ENCODE measurements at places on chromosomes 3 and 15.

- DNase-seq, result no peak
These were observed 464.0 kb upstream of the CCDC54 start for GRCh38 chr3:106913111-106913698.

- no peak for DNase-seq
These were observed 39.8 kb downstream of the CD200R1L start for GRCh38 chr3:112806903-112807302.

- DNase-seq, result no peak
These were observed 35.0 kb downstream of the CIP2A start for GRCh38 chr3:108554229-108554628.

DNA sequence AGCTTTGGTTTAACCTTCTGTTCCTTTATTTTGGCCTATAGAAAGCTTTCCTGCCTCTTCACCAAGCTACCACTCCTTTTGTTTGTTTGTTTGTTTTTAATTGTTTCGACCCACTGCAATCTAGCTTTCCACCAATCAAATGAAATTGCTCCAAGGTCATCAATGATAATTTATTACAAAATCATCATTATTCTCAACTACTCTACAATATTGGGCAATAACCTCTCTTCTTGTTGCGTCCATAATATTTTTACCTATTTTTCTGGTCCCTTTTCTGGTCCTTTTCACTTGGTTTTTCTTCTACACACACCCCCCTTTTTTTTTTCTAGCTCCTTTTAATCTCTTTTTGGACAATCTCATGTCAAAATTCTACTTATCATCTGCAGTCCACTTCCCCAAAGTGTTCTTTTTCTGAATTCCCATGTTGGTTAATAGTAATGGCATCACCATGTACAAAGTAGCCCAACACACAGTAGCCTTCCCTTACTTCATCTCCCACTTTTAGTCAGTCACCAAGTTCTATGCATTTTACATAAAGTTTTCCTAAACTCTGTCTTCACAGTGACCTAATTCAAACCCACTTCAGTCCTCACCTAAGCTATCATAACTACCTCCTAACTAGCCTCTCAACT lies 11.0 kb upstream of the ANKRD28 start:
- DNase-seq, result no peak

GRCh38 chr3:172616031-172616461 lies 92.8 kb upstream of the TNFSF10 start:
- DNase-seq, result no peak

GRCh38 chr15:68672781-68673205 lies 94.0 kb downstream of the CORO2B start:
- no peak for DNase-seq

Data from SK-MEL-5 (cell line).